CD4-positive, CD25-positive, alpha-beta regulatory T cell (primary cell): ENCODE measurements at places on chromosomes 4 and X.

DNA sequence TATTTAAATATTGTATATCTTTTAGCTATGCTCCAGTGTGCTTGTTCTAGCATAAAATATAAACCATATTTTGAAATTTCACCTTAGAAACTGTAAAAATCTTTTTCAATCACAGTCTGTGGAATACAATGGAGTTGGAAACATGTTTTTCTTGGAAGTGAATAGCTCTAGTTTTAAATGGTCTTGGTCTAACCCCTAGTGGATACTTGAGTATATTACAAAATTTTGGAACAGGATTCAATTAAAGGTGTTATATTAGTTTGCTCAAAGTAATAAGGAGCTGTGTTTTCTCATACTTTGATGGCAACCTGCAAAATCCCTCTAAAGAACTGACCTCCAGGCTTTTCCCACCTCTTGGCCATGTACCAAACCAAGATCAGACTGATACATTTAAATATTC, 48.2 kb downstream of the STK26 start:
- DNase-seq = no peak

- DNase-seq = no peak
Observed at GRCh38 chrX:35458142-35458541, 340.0 kb upstream of the MAGEB16 start.

DNA sequence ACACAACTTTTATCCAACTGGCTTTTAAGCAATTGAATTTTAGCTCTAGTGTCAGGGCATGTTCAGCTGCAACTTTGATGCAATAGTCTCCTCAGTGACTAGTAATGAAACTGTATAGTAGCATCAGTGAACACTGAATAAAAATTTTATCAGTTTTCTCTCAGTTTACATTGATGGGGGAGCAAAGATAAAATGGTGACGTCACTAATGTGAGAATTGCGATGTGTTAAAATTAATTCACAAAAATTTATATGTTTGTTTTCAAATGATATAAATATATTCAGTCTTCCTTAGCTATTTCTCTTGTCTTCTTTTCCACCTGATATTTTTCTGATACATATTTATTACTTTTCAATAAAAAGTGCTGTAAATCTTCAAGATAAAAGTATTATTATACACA, 508.8 kb upstream of the AGA start:
- no peak for DNase-seq

- no peak for DNase-seq
Observed at GRCh38 chr4:47784222-47784621, 53.6 kb downstream of the CORIN start.

GRCh38 chr4:169383724-169384123, 113.0 kb upstream of the SH3RF1 start:
- DNase-seq = no peak

- no peak for DNase-seq
Observed at GRCh38 chrX:2185341-2186082, 315.3 kb downstream of the DHRSX start.

DNA sequence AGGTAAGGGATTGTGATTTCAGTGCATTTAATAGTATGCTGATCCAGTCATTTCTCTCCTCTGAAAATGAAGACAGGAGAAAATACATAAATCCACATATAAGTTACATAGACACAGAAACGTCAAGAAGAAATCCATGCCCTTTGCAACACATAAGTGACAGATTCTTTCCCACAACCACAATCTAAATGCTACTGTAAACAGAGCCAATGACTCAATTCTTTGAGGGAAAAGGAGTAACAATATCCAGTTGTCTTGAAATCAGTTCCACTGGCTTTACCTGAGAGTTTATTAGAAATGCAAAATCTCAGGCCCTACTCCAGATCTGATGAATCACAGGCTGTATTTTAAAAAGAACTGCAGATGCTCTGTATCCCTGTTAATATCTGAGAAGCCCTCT, 66.4 kb downstream of the ARAP2 start:
- no peak for DNase-seq

DNA sequence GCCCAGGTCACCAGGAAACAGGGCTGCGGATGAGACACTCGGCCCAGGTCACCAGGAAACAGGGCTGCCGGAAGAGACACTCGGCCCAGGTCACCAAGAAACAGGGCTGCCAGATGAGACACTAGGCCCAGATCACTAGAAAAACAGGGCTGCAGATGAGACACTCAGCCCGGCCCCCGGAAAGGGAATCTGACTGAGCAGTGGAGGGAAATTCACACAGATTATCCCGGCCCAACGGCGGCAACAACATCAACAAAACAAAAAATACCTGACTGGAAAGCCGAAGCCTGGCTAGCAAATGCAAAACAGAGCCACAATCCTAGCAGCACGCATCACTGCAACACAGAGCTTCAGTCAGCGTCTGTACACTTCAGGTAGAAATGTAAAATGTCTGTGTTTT, 20.7 kb downstream of the AFAP1 start:
- no peak for DNase-seq

DNA sequence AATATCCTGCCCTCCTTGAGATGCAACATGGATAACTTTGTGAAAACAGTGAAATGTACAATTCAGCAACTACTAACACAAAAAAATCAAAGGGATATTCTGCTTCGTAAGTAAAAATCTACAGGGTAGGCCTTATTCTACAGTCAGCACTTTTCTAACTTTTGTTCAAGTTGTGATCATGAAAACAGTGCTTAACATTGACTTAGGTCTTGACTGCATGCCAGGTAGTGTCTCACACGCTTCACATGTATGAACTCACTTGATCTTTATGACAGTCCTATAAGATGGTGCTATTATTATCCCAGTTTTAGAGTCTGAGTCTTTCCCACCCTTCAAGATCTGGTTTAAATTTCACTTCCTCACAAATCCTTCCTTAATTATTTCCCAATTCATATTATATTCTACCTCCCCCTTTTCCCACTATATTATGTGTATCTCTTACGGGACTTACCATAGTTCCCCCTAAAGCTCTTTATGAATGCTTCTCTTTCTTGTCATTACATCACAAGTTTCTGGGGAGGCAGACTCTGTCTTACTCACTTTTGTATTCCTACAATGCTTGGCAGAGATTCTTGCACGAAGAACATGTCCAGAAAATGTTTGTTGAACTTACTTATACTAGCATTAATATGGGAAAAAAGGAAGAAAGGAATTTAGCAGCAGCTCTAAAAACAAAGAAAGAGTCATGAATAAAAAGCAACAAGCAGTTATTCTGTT, 179.8 kb downstream of the SCFD2 start:
- DNase-seq = no peak

- no peak for DNase-seq
Observed at GRCh38 chr4:21795091-21795490, 153.5 kb downstream of the KCNIP4 start.

GRCh38 chr4:38193236-38193863, 233.2 kb downstream of the PTTG2 start:
- no peak for DNase-seq

DNA sequence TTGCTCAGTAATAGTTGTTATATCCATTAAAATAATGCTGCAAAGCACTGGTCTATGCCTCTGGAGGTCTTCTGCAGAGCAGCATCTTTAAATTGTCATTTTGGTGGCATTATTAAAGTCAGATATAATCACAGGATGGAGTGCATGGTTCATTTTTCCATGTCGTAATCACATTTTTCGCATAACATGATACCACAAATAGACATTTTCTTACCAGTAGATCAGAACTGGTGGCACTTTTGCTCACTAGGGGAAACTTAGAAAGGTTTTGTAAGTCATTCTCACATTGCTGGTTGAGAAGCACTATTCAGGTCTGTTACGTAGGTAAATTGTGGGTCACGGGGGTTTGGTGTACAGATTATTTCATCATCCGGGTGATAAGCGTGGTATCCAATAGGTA, 484.5 kb upstream of the PRKX start:
- DNase-seq = no peak

- DNase-seq = no peak
Observed at GRCh38 chr4:6907658-6908191, 1.9 kb upstream of the TBC1D14 start.

GRCh38 chrX:39935411-39936064, 162.2 kb downstream of the BCOR start:
- no peak for DNase-seq

DNA sequence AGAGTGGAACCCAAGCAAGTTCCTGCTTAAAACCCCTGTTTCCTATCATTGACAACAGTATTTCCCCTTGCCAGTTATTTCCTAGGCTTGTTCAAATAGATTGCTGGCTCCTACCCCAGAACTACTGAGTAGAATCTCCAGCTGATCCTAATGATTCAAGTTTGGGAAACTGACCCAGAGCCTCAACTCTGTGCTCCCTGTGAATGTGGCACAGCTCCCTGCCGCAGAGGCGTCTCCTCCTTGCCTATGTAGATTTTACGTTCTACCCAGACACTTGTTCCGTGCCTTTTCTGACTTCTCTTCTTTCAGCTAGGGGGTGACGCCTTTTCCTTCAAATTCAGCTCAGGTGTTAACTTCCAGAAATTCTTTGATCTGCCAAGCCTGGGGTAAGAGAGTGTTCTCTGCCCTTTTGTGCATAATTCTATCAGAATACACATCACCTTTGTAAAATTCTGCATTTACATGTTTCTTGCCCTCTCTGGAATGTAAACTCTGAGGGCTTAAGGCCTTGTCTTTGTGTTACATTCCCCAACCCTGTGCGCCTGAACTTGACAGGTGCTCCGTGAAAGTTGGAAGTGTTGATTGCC, 4.4 kb downstream of the LSM6 start:
- no peak for DNase-seq

DNA sequence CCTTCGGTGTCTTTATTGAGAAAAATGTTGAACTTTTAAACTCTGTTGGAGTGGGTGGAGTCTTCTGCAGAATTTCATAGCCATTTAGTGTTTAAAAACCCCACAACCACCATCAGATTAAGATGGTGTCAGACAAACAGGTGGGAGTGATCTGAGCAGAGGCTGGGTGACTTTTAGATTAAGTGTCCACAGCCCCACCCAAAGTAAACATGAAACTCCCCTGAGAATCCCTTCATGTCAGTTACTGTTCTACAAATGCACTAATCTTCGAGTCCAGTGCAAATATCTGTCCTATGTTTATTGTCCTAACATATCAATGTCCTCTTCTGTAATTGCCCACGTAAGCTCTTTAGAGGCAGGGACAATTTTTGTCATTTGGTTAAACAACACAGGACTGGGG, 175.6 kb upstream of the RBPJ start:
- no peak for DNase-seq

- no peak for DNase-seq
Observed at GRCh38 chrX:37371578-37371991, 22.4 kb downstream of the PRRG1 start.

- DNase-seq = no peak
Observed at GRCh38 chrX:73561801-73562200, 1.2 kb upstream of the CHIC1 start.

DNA sequence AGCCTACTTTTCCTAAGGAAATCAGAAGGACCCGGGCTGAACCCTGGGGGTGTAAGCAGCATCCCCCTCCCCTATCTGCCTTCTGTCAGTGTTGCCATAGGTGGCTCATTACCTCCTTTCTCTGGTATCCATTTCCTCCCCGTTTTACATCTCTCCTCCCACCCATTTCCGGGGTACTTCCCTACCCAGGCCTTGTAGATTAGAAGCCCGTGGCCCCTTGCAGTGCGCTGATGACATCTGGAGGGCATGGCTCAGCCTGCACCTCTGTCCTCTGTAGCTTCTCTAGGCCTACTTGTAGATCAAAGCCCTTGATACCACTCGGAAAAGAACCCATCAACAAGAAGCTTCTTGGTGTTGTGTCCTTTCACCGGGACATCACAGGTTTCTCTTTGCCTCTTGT, 71.8 kb downstream of the NBDY start:
- DNase-seq = peak; percentile 31

DNA sequence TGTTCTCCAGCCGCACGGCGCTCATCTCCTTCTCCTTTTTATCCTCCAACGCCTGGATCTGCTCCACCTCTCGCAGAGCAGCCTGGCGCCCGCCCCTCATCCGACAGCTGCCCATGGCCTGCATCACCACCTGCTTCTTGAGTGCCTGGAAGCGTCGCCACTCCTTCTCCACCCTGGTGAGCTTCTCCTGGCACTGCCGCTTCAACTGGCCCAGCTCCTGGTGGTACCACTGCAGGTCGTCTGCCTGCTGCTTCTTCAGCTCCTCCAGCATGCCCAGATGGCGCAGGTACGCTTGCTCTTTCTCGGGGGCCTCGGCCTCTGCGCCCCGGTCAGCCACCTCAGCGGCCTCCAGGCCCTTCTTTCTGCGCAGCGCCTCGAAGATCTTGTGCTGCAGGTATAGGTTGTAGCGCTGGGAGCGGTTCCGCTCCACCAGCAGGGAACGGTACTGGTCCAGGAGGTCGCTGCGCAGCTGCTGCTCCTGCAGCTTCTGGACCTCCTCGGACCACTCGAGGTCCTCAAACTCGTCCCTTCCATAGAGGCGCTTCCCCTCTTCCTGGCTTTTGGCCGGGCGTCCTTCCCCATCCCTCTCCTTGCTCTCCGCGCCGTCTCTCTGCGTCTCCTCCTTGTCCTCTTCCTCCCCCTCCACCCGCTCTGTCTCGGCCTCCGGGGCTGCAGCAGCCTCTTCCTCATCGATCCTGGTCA, 1.2 kb upstream of the TADA2B start:
- peak; percentile 21 for DNase-seq

DNA sequence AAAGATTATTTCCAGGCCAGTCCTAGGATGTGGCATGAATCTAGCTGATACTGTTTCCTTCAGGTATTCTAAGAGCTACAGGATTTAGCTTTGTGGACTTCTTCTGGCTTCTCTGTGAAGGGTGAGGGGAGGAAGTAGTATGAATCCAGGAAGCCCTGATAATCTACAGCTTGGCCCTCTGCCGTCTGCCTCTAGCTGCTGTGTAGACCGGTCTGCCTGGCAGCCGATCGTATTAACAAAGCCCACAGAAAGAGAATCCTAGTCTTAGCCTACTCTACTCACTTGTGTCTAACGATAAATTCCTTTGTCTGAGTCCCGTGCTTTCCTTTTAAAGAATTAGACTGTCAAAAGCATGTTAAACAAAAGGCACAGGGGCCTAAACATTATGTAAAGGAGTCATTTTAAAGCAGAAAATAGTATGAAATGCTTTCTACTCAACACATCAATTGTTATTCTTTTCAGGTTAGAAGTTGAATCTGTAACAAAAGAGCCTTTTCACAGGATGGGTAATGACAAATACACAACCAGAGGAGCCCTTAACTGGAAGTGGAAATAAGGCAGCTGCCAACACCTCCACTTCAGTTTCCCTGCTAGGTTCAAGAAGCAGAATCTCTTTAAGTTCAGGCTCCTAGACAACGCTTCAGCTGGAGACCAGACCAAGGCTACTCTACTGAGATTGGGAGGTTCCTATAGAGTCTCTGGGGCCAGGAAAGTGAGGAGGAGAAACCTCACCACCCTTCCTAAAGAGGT, 48.9 kb upstream of the UCP1 start:
- no peak for DNase-seq

GRCh38 chr4:7516773-7517144, 82.0 kb upstream of the PSAPL1 start:
- no peak for DNase-seq

DNA sequence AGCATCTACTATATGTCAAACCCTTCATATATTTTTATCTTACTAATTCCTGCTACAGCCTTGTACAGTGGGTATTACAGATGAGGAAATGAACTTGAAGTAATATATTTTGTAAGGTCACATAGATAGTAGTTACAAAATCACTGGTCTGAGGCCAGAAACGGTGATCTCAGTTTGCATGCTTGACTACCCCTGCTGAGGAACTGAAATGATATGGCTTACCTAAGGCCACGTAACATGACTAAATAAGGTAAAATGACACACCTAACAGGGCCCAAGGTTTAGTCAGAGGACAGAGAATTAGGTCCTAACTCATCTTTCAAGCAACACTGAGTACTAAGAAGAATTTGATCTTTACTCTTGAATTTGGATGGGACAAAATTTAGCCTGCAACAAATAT, 1.5 kb upstream of the COMMD8 start:
- DNase-seq = no peak

- no peak for DNase-seq
Observed at GRCh38 chr4:140497747-140498636, at the start of gene MGAT4D. Gene MGAT4D, minus strand, starts transcription at chr4:140498293. Its CDS starts 71 bp downstream, at chr4:140498222.
